H9 (cell line): ENCODE measurements at places on chromosomes 2 and 18.

DNA sequence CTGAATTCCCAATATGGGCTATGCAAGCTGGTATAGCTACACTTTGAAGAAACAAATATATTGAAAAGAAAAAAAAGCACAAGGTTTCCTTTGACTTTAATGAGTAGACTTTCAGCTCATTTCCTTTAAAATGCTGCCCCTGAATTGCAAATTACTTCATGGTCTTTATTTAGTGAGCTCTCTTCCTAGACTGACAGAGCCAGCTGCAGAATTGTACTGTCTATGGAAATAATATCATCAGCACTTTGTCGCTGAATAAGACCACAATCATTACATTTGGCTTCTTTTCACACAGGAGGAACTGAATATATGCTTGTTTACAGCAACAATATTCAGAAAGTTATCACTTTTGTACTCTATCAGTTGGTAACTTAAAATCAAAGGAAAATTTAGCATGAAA is 41.7 kb downstream of the ARL5A start:
- no peak for DNase-seq

- DNase-seq: peak; percentile 75
These were observed 2.4 kb upstream of the FOSL2 start for GRCh38 chr2:28390241-28390745.

DNA sequence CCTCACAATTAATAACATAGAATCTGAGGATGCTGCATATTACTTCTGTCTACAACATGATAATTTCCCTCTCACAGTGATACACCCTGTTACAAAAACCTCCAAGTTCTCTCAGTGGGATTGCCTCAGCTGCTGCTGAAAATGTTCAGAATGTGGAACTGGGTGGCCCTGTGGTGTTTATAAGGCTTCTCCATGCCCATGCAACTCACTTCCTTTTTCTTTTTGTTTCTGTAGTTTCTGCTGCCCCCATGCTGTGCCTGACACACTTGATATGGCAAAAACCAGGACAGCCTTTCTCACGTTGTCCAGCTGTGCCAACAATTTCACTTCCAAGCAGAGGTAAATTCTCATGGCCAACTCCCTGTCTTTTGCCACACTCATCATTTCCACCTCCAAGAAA is 206.2 kb downstream of the RPIA start:
- DNase-seq: no peak

GRCh38 chr2:178074123-178075005 is 1.8 kb upstream of the PDE11A start:
- no peak for DNase-seq

- DNase-seq: no peak
These were observed 126.9 kb upstream of the DAPL1 start for GRCh38 chr2:158668001-158668765.

GRCh38 chr2:65300134-65300760 is 72.6 kb downstream of the ACTR2 start:
- DNase-seq: no peak

DNA sequence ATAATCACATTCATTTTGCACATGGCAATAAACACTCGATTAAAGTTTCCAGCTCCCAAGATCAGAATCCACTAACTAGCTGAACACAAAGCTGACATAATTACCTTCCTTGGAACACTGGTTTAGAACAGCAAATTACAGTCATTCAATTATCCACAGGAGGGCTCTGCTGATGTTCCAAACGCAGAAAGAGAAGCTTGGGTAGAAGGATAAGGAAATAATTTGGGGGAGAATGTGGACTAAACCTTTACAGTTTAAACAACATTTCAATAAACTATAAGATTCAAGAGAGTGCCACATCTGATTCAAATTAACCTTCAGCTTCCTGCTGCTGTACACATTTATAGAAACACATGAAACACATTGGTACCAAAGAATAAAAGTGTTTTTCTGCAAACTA is 67.8 kb upstream of the ARL4C start:
- DNase-seq: no peak

DNA sequence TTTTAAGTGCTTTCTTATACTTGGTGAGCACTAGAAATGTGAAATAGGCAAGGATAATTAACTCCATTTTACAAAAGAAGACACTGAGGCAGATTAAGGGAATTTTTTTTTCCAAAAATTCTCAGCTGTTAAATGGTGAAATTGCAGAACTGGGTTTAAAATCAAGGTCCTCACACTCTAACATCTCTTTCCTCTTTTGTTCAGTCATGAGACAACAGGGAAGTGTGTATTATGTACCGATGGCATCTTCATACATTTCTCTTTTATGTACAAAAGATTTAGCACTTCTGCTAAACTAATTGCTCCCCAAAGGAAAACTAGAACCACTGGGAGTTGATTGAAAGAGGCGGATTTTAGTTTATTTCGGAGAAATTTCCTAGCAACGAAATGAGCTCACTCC is 203.0 kb downstream of the SETBP1 start:
- no peak for DNase-seq

- no peak for DNase-seq
These were observed 137.9 kb upstream of the CXCR4 start for GRCh38 chr2:136255648-136256461.

DNA sequence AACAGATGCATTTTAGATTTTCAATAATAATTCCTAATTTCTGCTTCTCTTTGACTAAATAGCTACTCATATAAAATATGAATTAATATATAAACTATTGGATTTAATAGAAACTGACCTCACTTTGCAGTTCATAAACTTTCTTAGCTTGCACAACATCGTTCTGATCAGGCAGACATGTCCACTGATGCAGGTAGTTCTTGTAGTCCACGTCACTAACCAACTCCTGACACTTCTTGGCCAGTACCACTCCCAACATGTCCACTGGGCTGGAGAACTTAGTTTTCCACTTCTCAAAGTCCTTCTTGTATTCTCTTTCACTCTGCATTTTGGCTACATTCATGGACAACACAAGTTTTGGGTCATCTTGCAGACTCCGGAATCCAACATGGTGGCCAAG is 83.8 kb downstream of the NEB start:
- no peak for DNase-seq

DNA sequence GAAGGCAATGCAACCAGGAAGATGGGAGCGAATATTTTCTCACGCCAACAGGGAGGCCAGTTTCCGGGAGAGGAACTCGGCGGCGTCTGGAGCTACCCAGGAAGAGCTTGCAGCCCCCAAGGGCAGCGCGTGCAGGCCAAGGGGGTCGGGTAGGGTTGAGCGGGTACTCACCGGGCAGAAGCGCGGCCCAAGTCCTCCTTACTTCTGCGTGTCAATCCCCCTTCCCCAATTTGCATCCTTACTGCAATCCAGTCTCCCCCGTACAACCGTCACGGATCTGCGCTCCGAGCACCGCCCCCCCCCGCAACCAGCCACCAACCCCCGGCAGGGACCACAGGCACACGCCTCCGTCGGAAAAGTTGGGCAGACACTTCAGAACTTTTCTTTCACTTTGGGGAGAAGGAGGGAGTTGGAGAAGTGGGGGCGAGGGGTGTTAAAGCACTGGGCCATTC is 1.3 kb downstream of the ATP8B1 start:
- peak; percentile 41 for DNase-seq

DNA sequence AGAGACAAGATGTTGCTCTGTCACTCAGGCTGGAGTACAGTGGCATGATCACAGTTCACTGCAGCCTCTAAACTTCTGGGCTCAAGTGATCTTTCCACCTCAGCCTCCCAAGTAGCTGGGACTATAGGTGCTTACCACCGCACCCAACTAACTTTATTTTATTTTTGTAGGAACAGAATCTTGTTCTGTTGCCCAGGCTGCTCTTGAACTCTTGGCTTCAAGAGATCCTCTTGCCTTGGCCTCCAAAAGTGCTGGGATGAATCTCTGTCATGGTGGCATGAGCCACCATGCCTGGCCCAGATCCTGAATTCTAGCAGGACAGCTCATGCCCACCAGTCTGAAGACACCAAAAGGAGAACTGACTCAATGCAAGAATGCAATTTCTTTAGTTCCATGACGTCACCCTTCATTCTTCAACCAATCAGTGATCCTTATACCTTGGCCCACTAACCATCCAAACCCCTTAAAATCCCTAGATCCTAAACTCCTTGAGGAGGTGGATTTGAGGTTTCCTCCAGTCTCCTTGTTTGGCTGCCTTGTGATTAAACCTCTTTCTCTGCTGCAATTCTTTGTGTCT is 25.6 kb upstream of the CXXC1 start:
- no peak for DNase-seq
